Heart right ventricle (tissue), 16 donors: ENCODE measurements at places on chromosomes 2 and 18. TPM values are rescaled to one million over a fixed set of nuclear protein-coding genes. Genes with fewer than 3 reads are reported as not detected.

DNA sequence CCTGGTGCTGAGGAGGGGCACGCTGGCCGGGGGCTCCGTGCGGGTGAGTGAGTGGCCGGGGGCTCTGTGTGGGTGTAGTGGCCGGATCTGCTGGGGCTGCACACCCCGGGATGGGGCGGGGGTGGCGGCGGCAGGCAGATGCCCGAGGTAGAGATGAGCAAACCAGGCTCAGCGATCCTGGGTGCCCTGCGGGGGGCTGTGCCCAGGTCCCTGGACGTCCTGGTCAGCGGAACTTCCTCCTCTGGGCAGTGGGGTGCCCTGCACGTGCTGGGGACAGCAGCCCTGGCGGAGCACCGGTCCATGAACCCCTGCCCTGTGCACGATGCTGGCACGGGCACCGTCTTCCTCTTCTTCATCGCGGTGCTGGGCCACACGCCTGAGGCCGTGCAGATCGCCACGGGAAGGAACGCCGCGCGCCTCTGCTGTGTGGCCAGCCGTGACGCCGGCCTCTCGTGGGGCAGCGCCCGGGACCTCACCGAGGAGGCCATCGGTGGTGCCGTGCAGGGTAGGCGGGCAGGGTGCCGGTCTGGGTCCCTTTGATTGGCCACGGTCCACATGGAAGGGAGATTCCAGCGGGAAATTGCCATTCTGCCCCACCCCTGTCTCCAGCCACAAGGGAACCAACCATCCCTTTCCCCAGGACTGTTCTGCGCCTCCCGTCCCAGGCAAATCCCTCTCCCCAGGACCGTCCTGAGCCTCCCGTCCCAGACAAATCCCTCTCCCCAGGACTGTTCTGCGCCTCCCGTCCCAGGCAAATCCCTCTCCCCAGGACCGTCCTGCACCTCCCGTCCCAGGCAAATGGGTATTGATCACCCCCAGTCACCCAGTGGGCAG, 5.9 kb downstream of the NEU4 start:
- peaks cover 3% of the 10 kb centered on the region for H3K4me1 ChIP-seq
- H3K36me3 ChIP-seq, result no peaks in the 10 kb centered on the region
- H3K27me3 ChIP-seq, result no peaks in the 10 kb centered on the region
- H3K4me3 ChIP-seq, result no peak overlapping the region

- H3K4me1 ChIP-seq, result no peaks in the 10 kb centered on the region
- no peak for DNase-seq
- H3K36me3 ChIP-seq, result peaks cover 33% of the 10 kb centered on the region
- no peak overlapping the region for H3K4me3 ChIP-seq
- no peak overlapping the region for H3K27ac ChIP-seq
Observed at GRCh38 chr2:61055557-61055956, 10.1 kb upstream of the SANBR start.

GRCh38 chr2:20676353-20677215, 9.6 kb downstream of the GDF7 start:
- peaks cover 32% of the 10 kb centered on the region for H3K27me3 ChIP-seq
- no peak for DNase-seq
- H3K36me3 ChIP-seq, result no peaks in the 10 kb centered on the region
- no peak overlapping the region for H3K27ac ChIP-seq
- peaks cover 23% of the 10 kb centered on the region for H3K4me1 ChIP-seq
- H3K4me3 ChIP-seq, result no peak overlapping the region

Gene KLHL30
- 27.5 TPM for total RNA-seq

- H3K4me3 ChIP-seq, result no peak overlapping the region
- no peak overlapping the region for H3K27ac ChIP-seq
- H3K4me1 ChIP-seq, result no peaks in the 10 kb centered on the region
- no peaks in the 10 kb centered on the region for H3K36me3 ChIP-seq
Observed at GRCh38 chr18:12686100-12686499, 16.4 kb downstream of the CEP76 start.

Gene INHBB
- 1.7 TPM for total RNA-seq

DNA sequence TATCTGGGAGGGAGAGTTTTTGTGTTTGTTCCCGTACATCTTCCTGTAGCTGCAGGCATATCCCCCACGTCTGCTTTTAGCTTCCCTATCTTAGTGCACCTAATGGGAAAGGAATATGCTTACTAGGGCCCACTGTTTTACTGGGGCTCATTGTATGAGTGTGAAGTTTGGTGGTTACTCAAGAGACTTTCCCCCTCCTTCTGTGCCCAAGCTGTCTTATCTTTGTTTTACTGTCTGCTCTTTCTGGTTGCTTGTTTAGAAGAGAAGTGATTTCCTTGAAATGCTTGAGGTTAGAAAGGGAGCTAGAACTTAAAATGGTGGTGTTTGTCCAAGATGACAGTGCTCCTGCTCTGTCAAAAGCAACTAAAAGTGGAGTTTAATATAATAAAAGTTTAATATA, 7.3 kb downstream of the PTH2R start:
- no peak overlapping the region for H3K27ac ChIP-seq
- H3K4me1 ChIP-seq, result no peaks in the 10 kb centered on the region
- H3K27me3 ChIP-seq, result peaks cover 7% of the 10 kb centered on the region
- DNase-seq, result no peak
- H3K36me3 ChIP-seq, result no peaks in the 10 kb centered on the region

Gene SMYD1
- 534 TPM for total RNA-seq

Gene AKAIN1
- total RNA-seq, result not detected

DNA sequence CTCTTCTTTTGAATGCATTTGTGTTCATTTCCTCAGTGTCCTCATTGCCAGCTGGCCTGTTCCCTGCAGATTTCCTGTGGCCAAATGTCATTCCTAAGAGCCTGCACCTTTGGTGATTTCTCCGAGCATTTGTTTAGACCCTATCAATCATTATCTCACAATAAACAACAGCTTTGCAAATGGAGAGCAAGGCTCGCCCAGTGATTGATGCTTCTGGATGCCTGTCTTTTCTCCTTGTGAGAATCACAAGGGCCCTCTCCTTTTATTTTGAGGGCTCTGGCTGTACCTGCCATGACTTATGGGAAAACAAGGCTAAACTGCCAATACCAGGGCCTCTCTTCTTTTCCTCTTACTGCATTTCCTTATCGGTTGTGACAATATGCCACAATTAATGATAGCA, 1454.4 kb upstream of the CELF4 start:
- DNase-seq, result no peak
- no peaks in the 10 kb centered on the region for H3K27me3 ChIP-seq
- H3K36me3 ChIP-seq, result no peaks in the 10 kb centered on the region
- H3K4me3 ChIP-seq, result no peak overlapping the region
- H3K27ac ChIP-seq, result no peak overlapping the region

DNA sequence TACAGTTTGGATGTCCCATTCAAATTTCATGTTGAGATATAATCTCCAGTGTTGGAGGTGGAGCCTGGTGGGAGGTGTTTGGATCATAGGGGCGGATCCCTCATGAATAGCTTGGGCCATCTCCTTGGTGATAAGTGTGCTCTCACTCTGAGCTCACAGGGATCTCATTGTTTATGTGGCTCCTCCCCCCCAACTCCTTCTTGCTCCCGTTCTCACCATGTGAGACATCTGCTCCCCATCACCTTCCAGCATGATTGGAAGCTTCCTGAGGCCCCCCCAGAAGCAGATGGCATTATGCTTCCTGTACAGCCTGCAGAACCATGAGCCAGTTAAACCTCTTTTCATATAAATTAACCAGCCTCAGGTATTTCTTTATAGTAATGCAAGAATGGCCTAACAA, 3.0 kb upstream of the INPP1 start:
- DNase-seq, result no peak
- no peaks in the 10 kb centered on the region for H3K36me3 ChIP-seq
- H3K4me3 ChIP-seq, result no peak overlapping the region
- H3K27me3 ChIP-seq, result no peaks in the 10 kb centered on the region

Gene AFF3
- 4.0 TPM for total RNA-seq

- no peaks in the 10 kb centered on the region for H3K4me1 ChIP-seq
- no peak overlapping the region for H3K4me3 ChIP-seq
- no peaks in the 10 kb centered on the region for H3K27me3 ChIP-seq
- no peak for DNase-seq
Observed at GRCh38 chr2:205296959-205297358, 385.3 kb upstream of the NRP2 start.

DNA sequence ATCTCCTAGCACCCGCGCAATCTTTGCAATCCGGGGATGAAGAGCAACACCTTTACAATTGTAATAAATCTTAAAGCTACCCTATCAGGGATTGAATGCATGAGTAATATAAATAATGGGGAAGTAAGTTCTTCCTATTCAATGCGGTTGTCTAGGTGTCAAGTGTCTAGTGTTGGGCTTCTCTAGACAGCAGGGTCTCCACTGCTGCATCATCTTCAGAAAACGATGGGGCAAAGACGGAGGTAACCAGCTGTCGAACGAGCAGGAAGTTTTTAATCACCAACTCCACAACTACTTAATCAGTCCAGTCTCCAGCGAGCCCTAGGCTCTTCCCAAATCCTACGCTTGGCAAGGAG, 573 bp downstream of the STAM2 start:
- DNase-seq, result no peak
- no peaks in the 10 kb centered on the region for H3K36me3 ChIP-seq
- H3K27me3 ChIP-seq, result no peaks in the 10 kb centered on the region
- peak overlapping the region; percentile 92 for H3K27ac ChIP-seq
- H3K4me1 ChIP-seq, result peaks cover 44% of the 10 kb centered on the region

DNA sequence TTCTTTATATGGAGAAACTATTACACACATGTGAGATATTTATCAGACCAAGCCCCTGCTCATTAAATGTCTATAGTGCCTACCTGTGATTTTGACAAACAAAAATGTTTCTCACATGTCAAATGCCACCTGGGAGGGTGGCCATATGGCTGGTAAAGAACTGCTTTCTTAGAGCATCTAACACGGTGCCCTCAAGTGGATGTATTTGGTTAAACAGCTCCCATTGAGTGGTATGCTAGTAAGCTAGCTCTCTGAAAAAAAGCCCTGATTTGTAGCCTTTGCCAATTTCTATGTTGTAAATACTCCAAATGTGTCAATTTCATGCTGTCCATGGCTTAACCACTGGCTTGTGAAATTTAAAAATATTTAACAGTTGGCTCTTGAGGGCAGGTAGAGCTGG, 94.6 kb downstream of the PMAIP1 start:
- no peak for DNase-seq
- H3K4me3 ChIP-seq, result no peak overlapping the region
- no peak overlapping the region for H3K27ac ChIP-seq
- H3K4me1 ChIP-seq, result no peaks in the 10 kb centered on the region

GRCh38 chr2:208546860-208547650, 140.5 kb downstream of the PTH2R start:
- H3K27ac ChIP-seq, result no peak overlapping the region
- no peaks in the 10 kb centered on the region for H3K4me1 ChIP-seq
- H3K4me3 ChIP-seq, result no peak overlapping the region
- H3K27me3 ChIP-seq, result no peaks in the 10 kb centered on the region
- DNase-seq, result no peak
- H3K36me3 ChIP-seq, result no peaks in the 10 kb centered on the region

Gene SCN7A
- total RNA-seq, result 16.0 TPM

DNA sequence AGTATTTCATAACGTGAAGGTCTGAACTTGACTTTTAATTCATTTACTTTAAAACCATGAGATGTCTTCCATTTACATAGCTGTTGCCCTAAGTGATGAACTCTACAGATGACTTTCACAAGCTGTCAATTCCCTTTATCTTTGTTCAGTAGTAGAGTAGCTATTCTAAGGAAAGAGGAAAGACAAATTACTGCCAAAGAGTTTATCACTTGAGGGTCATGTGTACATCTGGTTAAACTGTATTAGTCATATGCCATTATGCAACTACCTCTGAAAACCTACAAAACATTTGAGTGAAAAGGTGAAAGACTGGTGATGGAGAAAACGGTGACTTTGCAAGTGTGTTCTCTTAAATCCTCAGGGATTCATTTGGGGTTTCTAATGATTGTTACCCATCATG, 763.9 kb downstream of the TMEM182 start:
- H3K27ac ChIP-seq, result no peak overlapping the region
- no peaks in the 10 kb centered on the region for H3K4me1 ChIP-seq
- no peak overlapping the region for H3K4me3 ChIP-seq

Gene MAPRE3
- 56.4 TPM for total RNA-seq

DNA sequence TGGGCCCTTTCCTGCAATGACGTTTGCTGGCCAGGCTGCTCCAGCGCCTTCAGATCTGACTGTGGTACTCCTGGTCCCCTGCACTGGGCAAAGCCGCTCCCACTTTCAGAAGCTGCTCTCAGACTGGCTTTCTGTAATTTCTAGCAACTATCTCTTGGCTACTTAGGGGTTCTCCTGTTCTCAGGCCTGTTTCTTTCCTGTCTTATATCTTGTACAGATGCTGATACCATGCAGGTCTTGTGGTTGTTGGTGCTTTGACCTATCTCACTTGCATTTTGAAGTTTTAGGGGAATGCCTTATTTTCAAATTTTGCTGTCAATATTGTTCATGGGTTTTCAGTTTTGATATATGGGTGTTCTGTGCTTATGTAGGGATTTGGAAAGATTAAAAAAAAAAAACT, 145.8 kb downstream of the CLIP4 start:
- no peak overlapping the region for H3K4me3 ChIP-seq
- H3K36me3 ChIP-seq, result no peaks in the 10 kb centered on the region
- H3K27me3 ChIP-seq, result no peaks in the 10 kb centered on the region
- H3K4me1 ChIP-seq, result no peaks in the 10 kb centered on the region
- no peak for DNase-seq
- H3K27ac ChIP-seq, result no peak overlapping the region

- no peak overlapping the region for H3K27ac ChIP-seq
- no peaks in the 10 kb centered on the region for H3K27me3 ChIP-seq
- no peak for DNase-seq
- H3K4me3 ChIP-seq, result no peak overlapping the region
Observed at GRCh38 chr2:8481463-8482009, 200.3 kb upstream of the ID2 start.

Gene ERLEC1
- total RNA-seq, result 39.9 TPM

GRCh38 chr2:56012221-56012765, 88.7 kb upstream of the EFEMP1 start:
- no peaks in the 10 kb centered on the region for H3K27me3 ChIP-seq
- DNase-seq, result no peak
- no peak overlapping the region for H3K27ac ChIP-seq

Gene IAH1
- total RNA-seq, result 87.7 TPM

DNA sequence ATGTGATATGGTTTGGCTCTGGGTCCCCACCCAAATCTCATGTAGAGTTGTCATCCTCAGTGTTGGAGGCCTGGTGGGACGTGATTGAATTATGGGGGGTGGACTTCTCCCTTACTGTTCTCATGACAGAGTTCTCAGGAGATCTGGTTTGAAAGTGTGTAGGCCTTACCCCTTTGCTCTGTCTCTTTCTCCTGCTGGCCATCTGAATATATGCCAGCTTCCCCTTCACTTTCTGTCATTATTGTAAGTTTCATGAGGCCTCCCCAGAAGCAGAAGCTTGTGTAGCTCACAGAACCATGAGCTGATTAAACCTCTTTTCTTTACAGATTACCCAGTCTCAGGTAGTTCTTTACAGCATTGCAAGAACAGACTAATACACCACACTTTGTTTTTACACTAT, 222.3 kb downstream of the DOK6 start:
- no peaks in the 10 kb centered on the region for H3K4me1 ChIP-seq
- no peak overlapping the region for H3K27ac ChIP-seq
- no peaks in the 10 kb centered on the region for H3K27me3 ChIP-seq
- no peak for DNase-seq
- H3K4me3 ChIP-seq, result no peak overlapping the region

DNA sequence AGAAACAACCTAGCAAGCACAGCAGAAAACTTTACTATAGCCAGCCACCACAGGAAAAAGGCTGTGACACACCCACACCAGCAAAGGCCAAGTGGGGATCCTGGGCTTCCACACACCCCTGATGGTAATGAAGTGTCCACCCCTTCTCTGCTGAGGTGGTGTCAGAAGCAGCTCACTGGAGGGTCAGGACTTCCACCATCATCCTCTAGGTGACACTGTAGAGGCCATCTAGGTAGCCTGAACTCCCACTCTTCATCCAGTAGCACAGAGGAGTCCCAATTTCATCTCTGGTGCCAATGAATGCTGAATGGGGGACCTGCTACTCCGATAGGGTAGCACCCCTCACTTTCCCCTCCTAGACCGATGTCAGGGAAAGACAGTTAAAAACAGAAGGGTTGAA, 1544.4 kb downstream of the LRP1B start:
- no peak overlapping the region for H3K27ac ChIP-seq
- no peak for DNase-seq
- no peaks in the 10 kb centered on the region for H3K36me3 ChIP-seq
- no peaks in the 10 kb centered on the region for H3K27me3 ChIP-seq
- H3K4me3 ChIP-seq, result no peak overlapping the region
